ENCODE measurements at places on chromosomes 4 and X. TPM values are rescaled to one million over a fixed set of nuclear protein-coding genes. Genes with fewer than 3 reads are reported as not detected.

- H3K4me3 ChIP-seq, result no peak overlapping the region
- H3K4me1 ChIP-seq, result no peaks in the 10 kb centered on the region
- H3K27me3 ChIP-seq, result no peaks in the 10 kb centered on the region
- DNase-seq, result no peak
- no peaks in the 10 kb centered on the region for H3K36me3 ChIP-seq
- no peak overlapping the region for H3K27ac ChIP-seq
Measured at GRCh38 chrX:129230850-129231512, 292.3 kb downstream of the SMARCA1 start.

- no peak overlapping the region for H3K4me3 ChIP-seq
- H3K36me3 ChIP-seq, result no peaks in the 10 kb centered on the region
- H3K27ac ChIP-seq, result no peak overlapping the region
- no peaks in the 10 kb centered on the region for H3K27me3 ChIP-seq
- no peaks in the 10 kb centered on the region for H3K4me1 ChIP-seq
Measured at GRCh38 chrX:140432346-140433175, 72.3 kb downstream of the SOX3 start.

DNA sequence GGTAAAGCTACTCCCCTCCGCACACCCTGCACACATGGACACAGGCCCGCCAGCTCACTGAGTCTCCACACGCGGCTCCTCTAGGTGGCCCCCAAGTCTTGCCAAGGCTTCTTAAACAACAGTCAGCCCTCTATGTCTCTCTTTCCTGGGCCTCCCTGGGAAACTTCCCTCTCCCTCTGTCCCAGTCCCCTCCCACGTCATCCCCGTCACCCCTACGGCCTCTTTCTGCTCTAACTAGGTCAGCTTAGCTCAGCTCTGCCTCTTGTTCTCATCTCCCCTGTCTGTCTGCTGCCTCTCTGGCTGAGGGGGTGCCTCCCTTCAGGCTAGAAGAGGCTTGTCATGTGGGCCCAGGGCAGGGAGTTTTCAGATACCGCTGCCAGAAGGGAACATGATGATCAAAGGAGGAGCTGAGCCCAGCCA, 38.8 kb downstream of the SEPTIN6 start:
- H3K36me3 ChIP-seq, result no peaks in the 10 kb centered on the region
- no peak overlapping the region for H3K27ac ChIP-seq
- no peak overlapping the region for H3K4me3 ChIP-seq
- peaks cover 4% of the 10 kb centered on the region for H3K4me1 ChIP-seq

GRCh38 chr4:38071801-38072431, 111.7 kb downstream of the PTTG2 start:
- peaks cover 3% of the 10 kb centered on the region for H3K36me3 ChIP-seq
- H3K4me1 ChIP-seq, result peaks cover 5% of the 10 kb centered on the region
- no peaks in the 10 kb centered on the region for H3K27me3 ChIP-seq
- no peak overlapping the region for H3K4me3 ChIP-seq

DNA sequence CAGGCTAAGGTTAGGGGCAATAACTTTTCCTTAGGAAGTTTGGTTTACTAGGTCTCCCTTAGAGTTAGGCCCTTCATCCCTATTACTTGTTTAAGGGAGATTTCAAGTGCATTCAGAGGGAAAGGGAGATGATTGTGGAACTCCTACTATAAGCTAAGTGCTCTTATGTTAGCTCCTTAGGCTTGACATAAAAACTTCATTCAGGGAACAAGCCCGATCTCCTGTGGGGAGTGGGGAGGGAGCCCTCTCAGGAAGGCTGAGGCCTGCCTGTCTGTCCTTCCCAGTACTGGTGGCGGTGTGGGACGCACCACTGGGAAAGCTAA, 8.0 kb downstream of the KLF3 start:
- H3K36me3 ChIP-seq, result no peaks in the 10 kb centered on the region
- no peak for DNase-seq
- H3K4me1 ChIP-seq, result peaks cover 94% of the 10 kb centered on the region
- peak overlapping the region; percentile 22 for H3K4me3 ChIP-seq

DNA sequence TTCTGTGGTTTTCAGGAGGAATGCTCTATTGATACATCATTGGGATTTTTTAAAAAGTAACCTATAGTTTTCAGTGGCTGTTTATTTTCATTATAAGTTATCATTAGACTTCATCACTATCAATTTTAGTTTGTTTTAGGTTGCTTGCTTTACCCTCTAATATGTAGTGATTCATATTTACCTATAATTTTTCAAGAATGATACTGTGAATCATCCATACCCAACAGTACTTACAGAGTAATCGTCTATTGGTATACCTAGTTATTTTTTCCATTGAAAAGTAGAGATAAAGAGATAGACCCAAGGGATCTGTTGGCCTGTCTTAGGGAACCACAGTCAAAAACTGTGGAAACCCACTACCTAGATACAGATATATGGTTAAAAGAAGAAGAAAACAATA, 83.3 kb downstream of the KLHL34 start:
- no peaks in the 10 kb centered on the region for H3K27me3 ChIP-seq
- no peak for DNase-seq
- H3K4me3 ChIP-seq, result no peak overlapping the region
- H3K36me3 ChIP-seq, result no peaks in the 10 kb centered on the region
- no peak overlapping the region for H3K27ac ChIP-seq

DNA sequence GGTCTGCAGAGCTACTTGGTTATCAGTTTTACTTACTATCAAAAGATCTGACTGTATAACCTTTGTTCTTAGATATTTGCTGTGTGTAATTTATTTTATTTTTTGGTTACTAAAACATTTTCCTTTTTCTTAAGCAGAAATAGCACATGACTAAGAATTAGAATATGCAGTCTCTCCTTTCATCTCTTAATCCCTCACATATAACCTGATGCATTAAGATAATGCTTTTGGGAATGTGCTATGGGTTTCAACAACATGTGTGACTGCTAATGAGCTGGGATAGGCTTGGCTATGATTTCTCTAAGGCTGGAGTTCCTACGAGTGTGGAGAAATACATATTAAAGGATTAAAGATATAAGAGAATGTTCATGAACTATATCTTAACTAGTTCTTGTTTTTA, 41.5 kb downstream of the SHROOM3 start:
- DNase-seq, result no peak
- no peaks in the 10 kb centered on the region for H3K27me3 ChIP-seq

The STATH gene
- total RNA-seq, result not detected

The PLAC8 gene
- total RNA-seq, result 0.93 TPM

The ARL9 gene
- 0.24 TPM for total RNA-seq

The EXOSC9 gene
- total RNA-seq, result 7.6 TPM

DNA sequence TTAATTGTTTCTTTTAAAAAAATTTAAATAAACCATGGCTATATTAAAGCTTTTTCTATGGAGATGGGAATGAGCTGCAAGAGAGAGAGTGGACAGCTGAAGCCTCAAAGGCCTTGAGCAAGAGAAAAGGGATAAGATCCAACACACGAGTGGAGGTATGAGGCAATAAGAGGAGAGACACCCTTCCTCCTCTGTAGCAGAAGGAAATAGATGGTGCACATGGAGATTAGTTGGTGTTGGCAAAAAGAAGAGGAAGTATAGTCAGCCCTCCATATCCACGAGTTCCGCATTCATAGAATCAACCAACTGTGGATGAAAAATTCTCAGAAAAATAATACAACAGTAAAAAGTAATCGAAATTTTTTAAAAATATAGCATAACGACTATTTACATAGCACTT, 3.2 kb downstream of the CXorf38 start:
- peak overlapping the region; percentile 64 for H3K27ac ChIP-seq
- H3K36me3 ChIP-seq, result no peaks in the 10 kb centered on the region
- no peaks in the 10 kb centered on the region for H3K27me3 ChIP-seq
- peaks cover 4% of the 10 kb centered on the region for H3K4me1 ChIP-seq

DNA sequence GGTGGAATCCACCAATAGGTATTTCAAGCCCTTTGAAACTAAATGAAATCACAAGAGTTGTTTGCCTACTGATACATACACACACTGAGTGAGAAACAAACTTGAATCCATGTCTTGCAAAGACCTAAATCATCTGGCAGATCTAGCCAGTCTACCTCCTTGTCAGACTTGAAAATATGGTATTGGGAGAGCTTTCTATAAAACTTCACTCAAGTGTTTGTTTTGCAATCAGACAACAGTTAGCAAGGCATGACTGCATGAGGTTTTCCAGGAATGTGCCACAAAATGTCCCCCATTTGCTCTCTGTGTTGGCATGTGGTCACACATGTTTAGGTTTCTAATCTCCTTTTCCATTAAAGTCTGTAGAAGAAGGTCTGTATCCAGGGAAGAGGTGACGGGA, 52.4 kb downstream of the MAP3K15 start:
- H3K27me3 ChIP-seq, result no peaks in the 10 kb centered on the region
- no peak overlapping the region for H3K27ac ChIP-seq
- no peak for DNase-seq
- H3K36me3 ChIP-seq, result no peaks in the 10 kb centered on the region
- H3K4me3 ChIP-seq, result no peak overlapping the region

The BOD1L1 gene
- total RNA-seq, result 8.4 TPM

- no peaks in the 10 kb centered on the region for H3K36me3 ChIP-seq
- H3K4me3 ChIP-seq, result no peak overlapping the region
- no peaks in the 10 kb centered on the region for H3K27me3 ChIP-seq
Measured at GRCh38 chr4:123553733-123554637, 157.4 kb downstream of the SPRY1 start.

DNA sequence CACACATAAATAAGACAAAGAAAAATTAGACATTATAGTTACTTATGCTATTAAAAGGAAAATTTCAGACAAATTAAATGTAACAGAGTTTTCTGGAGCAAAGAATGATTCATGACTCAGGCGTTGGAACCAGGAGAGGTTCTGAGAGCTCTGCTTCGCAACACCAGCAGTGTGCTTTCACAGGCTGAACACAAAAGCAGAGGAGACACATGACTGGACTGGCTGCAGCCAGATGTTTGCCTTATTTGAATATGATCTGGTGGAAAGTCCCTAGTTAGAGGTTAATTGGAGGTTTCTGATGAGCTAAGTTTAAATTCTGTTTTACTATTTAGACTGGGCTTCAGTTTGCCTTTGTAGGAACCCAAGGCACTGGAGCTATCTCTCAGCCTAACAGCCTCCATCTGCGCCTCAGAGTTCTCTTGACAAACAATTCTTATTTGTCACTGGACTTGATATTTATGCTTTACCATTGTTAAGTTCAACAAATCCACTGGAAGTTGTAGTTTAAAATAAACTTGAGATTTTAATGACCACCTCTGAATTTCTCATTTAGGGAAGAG, 16.2 kb downstream of the BOD1L1 start:
- H3K4me1 ChIP-seq, result no peaks in the 10 kb centered on the region
- peaks cover 79% of the 10 kb centered on the region for H3K36me3 ChIP-seq
- DNase-seq, result no peak
- H3K4me3 ChIP-seq, result no peak overlapping the region
- no peak overlapping the region for H3K27ac ChIP-seq

The CLCN4 gene
- total RNA-seq, result 1.3 TPM

The FAM184B gene
- total RNA-seq, result not detected

GRCh38 chr4:25441519-25442117, 64.6 kb downstream of the ANAPC4 start:
- H3K4me3 ChIP-seq, result no peak overlapping the region
- H3K27me3 ChIP-seq, result no peaks in the 10 kb centered on the region
- H3K4me1 ChIP-seq, result no peaks in the 10 kb centered on the region

The TMEM35A gene
- 0.12 TPM for total RNA-seq

The CFAP99 gene
- total RNA-seq, result 0.71 TPM

- no peaks in the 10 kb centered on the region for H3K27me3 ChIP-seq
- no peak overlapping the region for H3K27ac ChIP-seq
- no peaks in the 10 kb centered on the region for H3K4me1 ChIP-seq
Measured at GRCh38 chrX:122218666-122219065, 965.4 kb upstream of the GRIA3 start.

- H3K4me1 ChIP-seq, result peaks cover 44% of the 10 kb centered on the region
- DNase-seq, result no peak
- no peak overlapping the region for H3K4me3 ChIP-seq
- no peaks in the 10 kb centered on the region for H3K36me3 ChIP-seq
- H3K27ac ChIP-seq, result no peak overlapping the region
Measured at GRCh38 chr4:184810720-184811119, 15.0 kb downstream of the ACSL1 start.

The WWC2 gene
- 13.9 TPM for total RNA-seq

DNA sequence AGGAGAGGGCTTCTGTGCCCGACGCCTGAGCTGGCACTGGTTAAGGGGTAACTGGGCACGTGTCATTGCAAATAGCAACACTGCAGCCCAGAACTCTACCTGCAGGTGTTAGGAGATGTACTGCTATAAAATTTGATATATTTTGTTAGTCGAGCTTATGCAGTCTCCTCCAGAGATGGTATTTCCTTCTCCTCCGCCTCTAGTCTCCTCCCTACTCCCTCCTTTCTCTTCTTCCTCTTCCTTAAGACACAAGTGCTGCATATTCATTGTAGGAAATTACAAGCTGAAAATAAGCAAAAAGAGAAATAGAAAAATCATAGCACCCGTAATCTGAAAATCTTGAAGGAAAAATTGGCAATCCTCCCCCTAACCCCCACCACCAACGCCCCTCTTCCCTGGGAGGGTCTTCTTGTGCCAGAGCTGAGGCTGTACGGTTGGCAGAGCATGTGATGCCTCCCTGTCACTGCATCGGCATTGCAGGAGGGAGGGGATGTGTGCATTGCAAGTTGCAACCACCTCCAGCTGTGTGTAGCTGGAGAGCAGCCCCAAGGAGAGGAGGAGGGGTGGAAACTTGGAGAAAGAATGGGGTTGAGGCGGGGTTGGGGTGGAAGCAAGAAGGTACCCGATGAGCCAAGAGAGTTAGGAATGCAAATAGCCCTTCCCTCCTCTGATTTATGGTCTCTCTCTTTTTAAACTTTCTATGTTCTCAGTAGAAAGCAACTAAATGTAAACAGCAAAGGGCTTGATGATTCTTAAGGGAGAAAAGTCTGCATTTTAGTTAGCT, 48.3 kb upstream of the MND1 start:
- H3K4me1 ChIP-seq, result no peaks in the 10 kb centered on the region
- no peak overlapping the region for H3K27ac ChIP-seq
- no peaks in the 10 kb centered on the region for H3K27me3 ChIP-seq
- H3K36me3 ChIP-seq, result no peaks in the 10 kb centered on the region
- no peak overlapping the region for H3K4me3 ChIP-seq
- no peak for DNase-seq

- H3K27ac ChIP-seq, result no peak overlapping the region
- no peak for DNase-seq
- H3K4me3 ChIP-seq, result no peak overlapping the region
- no peaks in the 10 kb centered on the region for H3K36me3 ChIP-seq
- no peaks in the 10 kb centered on the region for H3K4me1 ChIP-seq
- H3K27me3 ChIP-seq, result no peaks in the 10 kb centered on the region
Measured at GRCh38 chrX:134571796-134572195, 86.5 kb downstream of the PLAC1 start.

Measured in pancreas (tissue), 10 donors.